Aorta (tissue), 5 donors: ENCODE measurements at places on chromosomes 3 and 15. TPM values are rescaled to one million over a fixed set of nuclear protein-coding genes. Genes with fewer than 3 reads are reported as not detected.
A peak's percentile ranks its signal among the peaks of the same experiment; 100 is the strongest.

The KNG1 gene
- not detected for polyA plus RNA-seq

The PLA2G4B gene
- 14.3 TPM for polyA plus RNA-seq

The TJP1 gene
- polyA plus RNA-seq: 17.4 TPM

The MYO5C gene
- 0.08 TPM for polyA plus RNA-seq

The CCR8 gene
- not detected for polyA plus RNA-seq

DNA sequence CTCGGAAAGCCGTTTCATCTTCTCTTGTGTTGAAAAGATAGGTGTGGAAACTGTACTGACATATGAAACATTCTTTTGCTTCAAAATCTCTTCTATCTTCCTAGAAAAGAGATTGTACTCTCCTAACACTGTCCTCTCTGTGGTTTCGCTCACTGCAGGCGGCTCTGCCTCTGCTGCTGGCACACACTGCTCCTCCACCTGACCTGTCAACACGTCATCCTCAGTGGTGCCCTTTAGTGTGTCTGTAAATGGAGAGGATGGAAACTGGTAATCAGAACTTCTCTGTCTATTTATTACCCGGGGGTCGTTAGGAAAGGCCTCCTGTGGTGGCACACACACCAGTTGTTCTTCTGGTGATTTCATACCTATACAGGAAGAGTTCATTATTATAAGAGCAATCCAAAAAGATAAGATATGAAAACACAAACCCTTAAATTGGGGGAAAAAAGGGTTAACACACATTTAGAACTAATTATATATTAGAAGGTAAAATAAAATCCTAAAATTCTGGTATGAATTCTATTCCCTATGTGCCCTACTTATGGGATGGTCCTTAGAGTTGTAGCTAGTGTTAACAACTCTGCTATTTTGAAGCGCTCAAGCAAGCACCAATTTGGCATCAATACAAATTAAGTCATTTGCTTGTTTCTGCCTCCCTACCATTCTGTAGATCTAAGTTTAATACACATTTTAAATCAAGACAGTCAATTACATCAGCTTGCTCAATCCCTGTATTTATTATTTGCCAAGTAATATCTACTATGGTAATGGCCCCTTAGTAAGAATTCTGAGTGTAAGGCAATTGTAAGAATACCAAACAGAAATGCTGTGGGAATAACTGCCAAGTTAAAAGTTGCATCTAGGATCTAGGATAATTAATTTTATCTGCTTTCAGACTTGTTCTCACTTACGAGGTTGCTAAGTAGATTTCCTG, 49.2 kb downstream of the TASOR start:
- no peak for DNase-seq

- no peak for DNase-seq
Observed at GRCh38 chr15:40061212-40061901, 22.4 kb upstream of the SRP14 start.

GRCh38 chr3:146322216-146322817, 71.4 kb upstream of the PLSCR4 start:
- no peak for DNase-seq

DNA sequence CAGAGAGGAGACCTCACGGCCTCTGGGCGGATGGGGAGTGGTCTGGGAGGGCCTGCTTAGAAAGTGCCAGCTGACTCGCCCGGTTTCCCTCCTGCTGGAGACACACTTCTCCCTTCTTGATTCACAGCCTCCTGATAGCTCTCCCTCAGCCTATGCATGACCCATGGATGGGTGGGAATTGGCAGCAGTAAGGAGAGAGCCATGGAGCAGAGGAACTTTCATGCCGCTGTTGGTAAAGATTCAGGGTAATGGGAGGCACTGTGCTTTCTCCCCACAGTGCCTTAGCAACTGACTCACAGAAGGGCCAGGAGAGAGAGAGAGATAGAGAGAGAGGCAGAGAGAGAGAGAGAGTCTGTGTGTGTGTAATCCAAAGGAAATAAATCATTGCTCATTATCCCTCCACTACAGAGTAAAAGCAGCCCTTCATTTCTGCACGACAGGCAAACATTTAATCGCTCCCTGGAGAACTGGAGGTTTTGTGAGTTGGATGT, 82.8 kb downstream of the SEMA5B start:
- DNase-seq: no peak

GRCh38 chr3:52983336-52983807, 62.5 kb downstream of the SFMBT1 start:
- DNase-seq: no peak

- DNase-seq: peak; percentile 91
Observed at GRCh38 chr3:12180218-12180617, 21.5 kb upstream of the TIMP4 start.

GRCh38 chr3:59313365-59313764, 263.5 kb upstream of the CFAP20DC start:
- no peak for DNase-seq

DNA sequence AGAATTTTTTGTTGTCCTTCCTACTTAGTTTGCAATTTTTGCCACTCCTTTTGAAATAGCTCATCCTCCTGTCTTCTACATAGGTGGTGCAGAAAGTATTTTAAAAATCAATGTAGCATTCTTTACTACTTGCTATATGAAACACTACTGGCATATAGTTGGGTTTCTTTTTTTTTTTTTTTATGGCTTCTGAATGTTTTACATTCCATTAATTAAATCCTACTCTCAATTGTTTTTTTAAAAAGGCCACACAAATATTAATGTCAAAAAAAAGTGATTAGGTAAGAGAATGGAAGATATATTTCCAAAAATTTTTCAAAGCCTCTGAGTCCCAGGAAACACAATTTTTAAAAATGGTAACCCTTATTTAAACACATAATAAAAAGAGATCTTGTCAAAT, 262.6 kb downstream of the MAGI1 start:
- DNase-seq: no peak

DNA sequence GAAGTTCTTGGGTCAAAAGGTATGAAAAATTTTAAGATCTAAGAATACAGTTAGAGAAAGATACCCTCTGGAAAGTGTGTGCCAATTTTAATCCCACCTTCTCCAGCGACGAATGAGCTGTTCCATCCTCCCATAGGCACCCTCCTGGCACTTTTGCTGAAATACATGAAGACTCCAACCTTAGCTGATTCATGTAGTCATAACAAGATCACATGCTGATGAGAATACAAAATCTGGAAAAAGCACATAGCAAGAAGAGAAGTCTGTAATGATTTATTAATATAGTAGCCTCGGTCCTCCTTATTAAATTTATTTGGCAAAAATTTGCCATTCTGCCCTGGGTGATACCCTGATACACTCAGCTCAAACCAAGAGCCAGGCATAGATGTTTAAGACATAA, 88.9 kb downstream of the CCR1 start:
- no peak for DNase-seq

GRCh38 chr3:7249493-7250076, 388.7 kb downstream of the GRM7 start:
- no peak for DNase-seq

DNA sequence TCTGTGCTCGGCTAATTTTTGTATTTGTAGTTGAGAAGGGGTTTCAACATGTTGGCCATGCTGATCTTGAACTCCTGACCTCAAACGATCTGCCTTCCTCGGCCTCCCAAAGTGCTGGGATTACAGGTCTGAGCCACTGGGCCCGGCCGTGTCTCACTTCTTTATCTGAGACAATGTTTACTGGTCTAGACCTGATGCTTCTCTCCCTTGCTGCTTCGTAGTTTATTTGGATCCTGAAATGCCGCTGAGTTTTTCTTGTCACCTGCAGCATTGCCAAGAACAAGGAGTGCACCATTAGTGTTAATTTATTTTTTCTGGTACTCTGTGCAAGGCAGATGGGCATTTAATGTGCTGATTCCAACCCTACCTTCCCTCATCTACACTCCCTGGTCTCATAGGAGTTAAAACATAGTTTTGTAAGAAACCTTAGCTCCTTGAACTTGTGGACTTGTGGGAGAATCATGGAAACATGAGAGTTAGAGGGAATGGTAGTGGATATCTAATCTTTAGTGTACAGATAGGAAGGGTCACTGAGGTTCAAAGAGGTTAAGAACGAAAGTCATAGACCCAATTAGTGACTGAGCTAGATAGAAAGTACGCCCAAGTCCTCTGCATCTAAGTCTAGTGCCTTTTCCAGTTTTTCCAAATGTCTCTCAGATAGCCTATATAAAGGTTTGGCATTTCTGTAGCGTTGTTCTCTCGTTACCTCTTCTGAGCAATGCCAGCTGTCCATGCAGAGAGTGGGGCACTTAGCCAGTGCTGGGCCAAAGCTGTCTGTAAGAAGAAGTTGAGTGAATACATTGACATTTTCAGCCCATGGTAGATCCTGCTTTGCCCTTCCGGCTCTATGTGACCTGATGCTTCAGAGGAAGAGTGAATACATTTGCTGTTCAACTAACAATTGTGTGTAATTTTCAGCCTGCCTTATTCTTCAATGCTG, 244.1 kb downstream of the LPP start:
- no peak for DNase-seq

GRCh38 chr15:73983211-73983727, 8.8 kb downstream of the STOML1 start:
- peak; percentile 89 for DNase-seq

DNA sequence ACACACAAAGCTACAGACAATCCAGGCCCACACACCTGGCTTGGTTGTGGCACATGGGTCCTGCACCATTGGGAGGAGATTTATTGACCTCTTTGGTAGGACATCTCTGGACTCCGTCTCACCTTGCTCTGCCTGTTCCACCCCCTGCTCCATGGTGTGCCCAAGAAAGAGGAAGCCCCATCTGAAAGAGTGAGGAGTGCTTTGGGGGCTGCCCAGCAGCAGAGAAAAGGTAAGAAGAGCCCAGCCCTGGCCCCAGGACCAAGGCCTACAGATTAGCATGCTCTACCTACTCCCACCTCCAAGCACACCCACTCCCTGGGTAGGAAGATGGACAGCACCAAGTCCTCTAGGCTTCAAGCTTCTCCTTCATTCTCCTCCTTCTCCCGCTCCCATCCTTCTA, 3.2 kb upstream of the DCAF1 start:
- no peak for DNase-seq

DNA sequence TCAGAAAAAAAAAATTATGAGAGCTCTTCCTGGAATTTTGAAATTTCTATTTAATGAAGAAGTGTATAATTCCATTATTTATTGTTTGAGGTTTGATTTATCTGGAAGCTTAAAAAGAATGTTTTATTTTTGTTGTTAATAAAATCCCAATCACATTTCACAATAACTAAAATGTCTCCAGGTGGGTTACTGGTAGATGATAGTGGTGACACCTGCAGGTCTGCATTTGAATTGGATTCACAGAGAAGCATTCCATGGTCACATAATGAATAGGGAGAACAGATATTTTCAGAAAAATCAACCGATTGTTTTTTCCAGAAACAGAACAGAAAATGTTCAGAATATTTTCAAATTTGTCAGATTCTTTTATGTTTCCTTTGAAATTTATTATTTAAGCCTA, 48.3 kb downstream of the ASB7 start:
- DNase-seq: no peak

- no peak for DNase-seq
Observed at GRCh38 chr15:20671675-20672074, 130.1 kb upstream of the GOLGA6L6 start.

DNA sequence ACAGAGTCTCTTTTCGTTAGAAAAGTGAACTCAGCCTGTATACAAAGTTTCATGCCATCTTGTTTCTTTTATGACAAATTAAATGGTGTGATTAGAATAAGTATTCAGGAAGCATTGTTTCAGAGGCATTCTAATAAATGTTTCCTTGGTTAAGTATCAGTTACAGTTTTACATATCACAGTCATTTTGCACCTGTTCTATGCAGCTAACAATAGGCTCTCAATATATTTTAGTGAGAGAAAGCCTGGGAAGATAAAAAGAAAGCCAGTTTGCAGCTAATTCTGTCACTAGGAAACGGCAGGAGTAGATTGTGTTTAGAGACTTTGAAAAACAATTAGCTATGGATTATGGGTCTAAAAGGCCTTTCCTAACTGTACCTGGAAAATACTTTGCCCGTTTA, 252.8 kb downstream of the ZIC1 start:
- DNase-seq: no peak
